GF-D8 (cell line): ENCODE measurements at places on chromosomes 3 and 15.

DNA sequence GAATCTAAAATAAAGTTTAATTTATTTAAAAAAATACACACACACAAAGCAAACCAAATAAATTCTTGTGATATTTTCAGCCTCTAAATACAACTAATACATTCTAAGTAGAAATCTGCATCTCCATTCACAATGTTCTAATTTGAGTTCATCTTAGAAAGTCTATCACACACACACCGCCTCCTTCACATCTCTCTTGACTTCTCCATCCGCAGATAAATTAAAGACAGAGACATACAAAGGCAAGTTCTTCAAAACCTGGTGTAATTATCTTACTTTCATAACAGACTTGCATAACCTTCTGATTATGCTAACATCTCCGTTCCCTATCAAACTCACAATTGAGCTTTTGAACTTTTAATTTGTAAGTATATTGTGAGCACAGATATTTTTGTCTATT lies 657.3 kb downstream of the VGLL3 start:
- no peak for DNase-seq

- no peak for DNase-seq
These were observed 715.5 kb downstream of the GBE1 start for GRCh38 chr3:81045976-81046375.

DNA sequence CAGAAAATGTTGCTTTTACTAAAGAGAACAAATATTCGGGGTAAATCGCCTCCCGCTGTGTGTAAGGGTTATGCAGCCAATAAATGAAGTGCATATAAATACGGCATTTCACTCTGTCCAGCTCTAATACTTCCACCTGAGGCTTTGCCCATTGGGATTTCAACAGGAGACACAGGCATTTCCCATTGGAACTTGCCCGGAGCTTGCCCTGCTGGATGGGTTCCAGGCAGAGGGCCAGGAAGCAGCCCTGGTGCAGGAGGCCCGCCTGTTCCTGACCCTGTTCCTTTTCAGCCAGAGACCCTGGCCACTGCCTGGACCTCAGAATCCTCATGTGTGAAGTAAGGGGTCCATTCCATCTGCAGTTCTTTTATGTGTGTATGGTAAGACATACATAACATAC lies 17.4 kb upstream of the CEMIP start:
- DNase-seq = no peak

DNA sequence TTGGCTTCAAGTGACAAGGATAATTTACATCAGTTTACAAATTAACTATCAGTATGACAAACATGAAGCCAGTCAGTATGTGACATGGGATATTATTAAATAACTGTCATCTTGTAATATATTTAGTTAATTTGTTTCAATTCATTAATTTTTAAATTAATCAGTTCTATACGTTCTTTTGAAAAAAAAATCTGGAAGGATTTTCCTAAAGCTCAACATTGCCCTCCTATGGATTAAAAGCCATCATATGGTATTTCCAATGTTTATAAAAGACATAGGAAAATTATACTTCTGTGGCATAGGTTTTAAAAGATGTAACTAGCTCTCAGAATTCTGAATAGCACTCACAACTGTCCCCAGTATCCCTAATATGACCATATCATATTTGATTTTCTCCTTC lies 134.4 kb downstream of the PLOD2 start:
- DNase-seq = no peak

- DNase-seq = peak; percentile 65
These were observed 22.5 kb downstream of the MAP2K5 start for GRCh38 chr15:67564968-67565345.

- DNase-seq = no peak
These were observed 18.7 kb downstream of the ZNF148 start for GRCh38 chr3:125356140-125357026.

DNA sequence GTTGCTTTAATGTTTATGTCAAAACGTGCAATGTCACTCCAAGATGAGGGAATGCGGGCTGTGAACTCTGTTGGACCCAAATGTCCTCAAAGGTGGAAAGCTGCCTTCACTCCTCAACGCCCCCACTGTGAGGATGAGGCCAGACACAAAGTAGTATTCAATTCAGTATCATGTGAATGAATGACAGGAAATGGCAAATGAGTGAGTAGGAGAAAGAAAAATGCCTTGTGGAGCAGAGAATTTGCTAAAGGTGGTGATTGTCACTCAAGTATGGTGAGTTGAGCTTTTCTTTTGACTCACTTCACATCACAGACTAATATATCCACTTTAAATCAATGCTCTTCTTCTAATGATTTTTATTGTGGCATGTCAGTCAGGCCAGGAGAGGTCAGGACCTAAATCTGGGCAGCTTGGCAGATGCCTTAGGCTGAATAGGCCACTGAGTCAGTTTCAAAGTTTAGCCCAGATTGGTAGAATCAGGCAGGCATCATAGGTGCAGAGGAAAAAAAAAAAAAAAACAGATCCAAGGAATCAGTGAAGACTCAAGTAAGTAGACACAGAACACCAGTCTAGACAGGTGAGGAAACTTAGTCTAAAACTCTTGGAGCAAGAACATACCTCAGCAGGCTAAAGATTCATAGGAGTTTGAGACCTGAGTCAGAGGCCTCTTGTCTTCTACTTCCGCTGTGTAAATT lies 71.0 kb upstream of the ZBED2 start:
- DNase-seq = no peak

- no peak for DNase-seq
These were observed 87.0 kb upstream of the LMOD3 start for GRCh38 chr3:69209413-69209812.

- no peak for DNase-seq
These were observed 146.3 kb upstream of the RARB start for GRCh38 chr3:25281732-25282126.

- peak; percentile 34 for DNase-seq
These were observed 3.9 kb upstream of the CHSY1 start for GRCh38 chr15:101255615-101256241.

DNA sequence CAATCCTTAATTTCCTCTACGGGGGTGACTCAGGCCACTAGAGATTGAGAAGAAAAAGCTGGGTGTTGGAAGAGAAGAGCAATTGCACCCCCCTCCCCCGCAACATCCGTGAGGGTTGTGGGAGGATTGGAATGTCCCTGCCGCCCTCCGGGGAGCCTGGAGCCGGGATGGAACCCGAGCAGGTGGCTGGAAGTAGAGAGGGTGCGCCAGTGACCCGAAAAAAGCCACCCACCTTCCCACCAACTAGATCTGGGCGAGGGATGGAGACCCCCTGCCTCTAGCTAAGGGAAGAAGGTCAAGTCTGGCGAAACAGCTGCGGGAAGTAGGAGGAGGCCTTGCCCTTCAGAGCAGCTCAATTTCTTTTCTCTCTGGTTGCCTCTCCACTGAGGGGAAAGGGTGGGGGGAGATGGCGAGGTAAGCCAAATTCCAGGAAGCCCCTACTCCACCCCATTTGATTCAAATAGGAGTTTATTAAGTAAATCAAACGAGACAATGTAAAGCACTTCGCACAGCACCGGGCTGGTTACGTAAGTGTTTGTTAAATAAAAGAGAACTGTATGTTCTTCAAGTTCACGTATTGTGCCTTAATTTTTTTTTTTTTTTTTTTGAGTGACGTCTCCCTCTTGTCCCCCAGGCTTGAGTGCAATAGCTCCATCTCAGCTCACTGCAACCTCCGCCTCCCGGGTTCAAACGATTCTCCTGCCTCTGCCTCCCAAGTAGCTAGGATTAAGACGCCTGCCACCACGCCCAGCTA lies 1.1 kb upstream of the WWTR1 start:
- no peak for DNase-seq

DNA sequence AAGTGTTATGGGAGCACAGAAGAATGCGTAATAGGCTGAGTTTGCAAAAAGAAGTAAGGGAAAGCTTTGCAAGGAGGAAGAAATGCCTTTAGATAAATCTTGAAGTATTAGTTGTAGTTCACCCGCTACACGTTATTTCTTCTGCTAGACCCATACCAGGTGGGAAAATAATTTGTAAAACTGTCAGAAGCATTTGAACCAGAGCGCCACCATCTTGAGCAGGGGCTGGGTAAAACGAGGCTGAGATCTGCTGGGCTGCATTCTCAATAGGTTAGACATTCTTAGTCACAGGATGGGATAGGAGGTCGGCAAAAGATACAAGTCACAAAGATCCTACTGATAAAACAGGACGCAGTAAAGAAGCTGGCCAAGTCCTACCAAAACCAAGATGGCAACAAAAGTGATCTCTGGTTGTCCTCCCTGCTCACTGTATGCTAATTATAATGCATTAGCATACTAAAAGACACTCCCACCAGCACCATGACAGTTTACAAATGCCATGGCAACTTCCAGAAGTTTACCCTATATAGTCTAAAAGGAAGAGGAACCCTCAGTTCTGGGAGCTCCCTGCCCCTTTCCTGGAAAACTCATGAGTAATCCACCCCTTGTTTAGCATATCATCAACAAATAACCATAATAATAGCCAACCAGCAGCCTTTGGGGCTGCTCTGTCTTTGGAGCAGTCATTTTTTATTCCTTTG lies 50.0 kb upstream of the ZNF280D start:
- DNase-seq = no peak

GRCh38 chr3:30042916-30043555 lies 563.4 kb upstream of the TGFBR2 start:
- no peak for DNase-seq

GRCh38 chr15:51776952-51777569 lies 25.7 kb downstream of the TMOD2 start:
- peak; percentile 10 for DNase-seq

DNA sequence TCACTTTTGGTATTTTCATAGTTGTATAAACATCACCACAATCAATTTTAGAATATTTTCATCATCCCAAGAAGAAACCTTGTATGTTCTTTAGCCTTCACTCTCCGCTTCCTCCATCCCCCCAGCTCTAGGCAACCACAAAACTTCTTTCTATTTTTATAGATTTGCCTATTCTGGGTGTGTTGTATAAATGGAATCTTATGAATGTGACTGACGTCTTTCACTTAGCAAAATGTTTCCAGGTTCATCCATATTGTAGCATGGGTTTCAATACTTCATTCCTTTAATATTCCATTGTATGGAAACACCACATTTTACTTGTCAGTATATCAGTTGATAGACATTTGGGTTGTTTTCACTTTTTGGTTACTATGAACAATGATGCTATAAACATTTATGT lies 335.8 kb upstream of the GOLIM4 start:
- DNase-seq = no peak

DNA sequence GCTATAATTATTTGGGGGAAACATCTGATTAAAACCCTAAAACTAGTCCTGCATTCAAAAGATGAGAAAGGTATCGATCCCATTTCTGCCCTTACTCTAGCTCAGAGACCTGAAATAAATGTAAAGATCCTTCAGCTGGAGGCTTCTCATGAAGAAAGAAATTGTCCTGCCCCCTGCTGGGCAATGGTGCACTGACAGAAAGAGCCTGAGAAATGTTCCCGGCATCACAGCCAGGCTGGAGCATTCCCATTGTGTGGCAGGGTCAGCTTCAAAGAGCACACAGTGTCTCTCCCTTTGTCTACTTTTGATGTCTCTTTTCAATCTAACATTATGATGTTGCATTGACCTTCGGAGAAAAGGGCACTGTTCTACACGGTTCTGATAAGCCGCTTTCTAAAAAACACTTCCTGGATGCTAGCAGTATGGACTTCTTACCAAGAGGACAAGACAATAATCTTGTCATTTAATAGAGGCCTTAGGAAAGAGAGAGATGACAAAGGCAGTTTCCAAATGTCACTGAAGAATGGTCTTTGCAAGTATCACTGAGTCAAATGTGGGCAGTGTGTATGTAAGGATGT lies 287.5 kb downstream of the MAGI1 start:
- no peak for DNase-seq

GRCh38 chr15:63970621-63971426 lies 75.5 kb downstream of the DAPK2 start:
- no peak for DNase-seq

- DNase-seq = no peak
These were observed 11.5 kb upstream of the SHF start for GRCh38 chr15:45199136-45199810.

- no peak for DNase-seq
These were observed 90.0 kb downstream of the TGFBR2 start for GRCh38 chr3:30696403-30696819.

DNA sequence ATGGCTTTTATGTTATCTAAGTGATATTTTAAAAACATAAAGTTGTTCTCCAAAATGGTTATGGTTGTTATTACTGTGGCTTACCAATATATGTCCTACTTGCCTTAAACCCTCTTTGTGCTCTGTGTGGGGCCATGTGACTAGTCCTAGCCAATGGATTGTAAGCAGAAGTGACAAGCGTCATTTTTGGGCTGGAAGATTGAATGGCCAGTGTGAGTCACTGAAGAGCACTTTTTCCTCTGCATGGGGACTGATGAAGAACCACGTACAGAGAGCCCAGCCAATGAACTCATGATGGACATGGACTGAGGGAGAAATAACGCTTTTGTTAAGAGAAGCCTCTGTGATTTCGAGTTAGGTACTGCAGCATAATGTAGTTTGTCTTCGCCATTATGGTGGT lies 332.7 kb downstream of the EDEM1 start:
- no peak for DNase-seq

GRCh38 chr3:53633197-53633787 lies 138.9 kb downstream of the CACNA1D start:
- no peak for DNase-seq

DNA sequence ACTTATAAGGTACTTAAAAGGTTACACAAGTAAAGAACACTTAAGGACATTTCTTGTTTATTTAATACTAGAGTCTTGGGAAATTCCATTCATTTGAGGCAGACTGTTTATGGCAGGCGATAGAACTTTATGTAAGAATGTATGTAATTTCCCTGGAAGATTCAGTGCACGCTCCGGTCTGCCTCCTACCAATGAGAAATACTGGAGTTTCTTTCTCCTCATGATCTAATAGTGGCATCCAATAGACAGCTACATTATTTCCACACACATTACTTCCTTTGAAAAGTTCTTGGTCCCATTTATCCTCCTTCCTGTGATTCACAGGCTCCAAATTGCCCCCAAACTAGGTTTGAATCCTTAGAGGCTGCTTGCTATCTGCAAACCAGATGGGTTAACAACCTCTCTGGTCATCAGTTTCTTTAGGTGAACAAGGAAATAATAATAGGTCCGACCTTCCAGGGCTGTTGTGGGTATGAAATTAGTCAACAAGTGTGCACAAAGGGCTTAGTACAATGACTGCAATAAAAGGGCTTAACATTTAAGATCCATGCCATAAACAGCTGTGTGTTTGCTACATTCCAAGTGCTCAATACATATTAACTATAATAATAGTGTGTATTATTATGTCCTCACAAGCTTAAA lies 30.7 kb downstream of the EIF4E3 start:
- DNase-seq = no peak

DNA sequence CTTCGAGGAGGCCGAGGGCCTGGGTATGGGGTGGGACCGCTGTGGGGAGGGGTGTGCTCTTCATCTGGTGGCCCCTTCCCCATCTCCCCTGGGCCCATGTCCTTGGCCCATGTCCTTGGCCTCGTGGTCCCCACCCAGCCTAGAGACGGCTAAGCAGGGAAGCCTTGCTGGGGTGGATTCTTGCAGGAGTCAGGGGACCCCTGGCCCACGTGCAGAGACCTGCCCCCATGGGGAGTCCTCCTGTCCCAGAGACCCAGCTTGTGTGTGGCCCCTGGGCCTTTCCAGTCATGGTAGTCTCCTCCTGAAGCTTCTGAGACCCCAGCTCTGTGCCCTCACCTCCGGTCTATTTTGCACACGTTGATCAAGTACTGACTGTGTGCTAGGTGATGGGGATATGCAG lies 97.4 kb downstream of the TBC1D2B start:
- DNase-seq = no peak

GRCh38 chr3:157282261-157283191 lies 122.6 kb upstream of the CCNL1 start:
- no peak for DNase-seq
